ENCODE measurements at places on chromosomes 5 and 9.

GRCh38 chr5:72020161-72020983 is 86.9 kb upstream of the MAP1B start:
- H3K36me3 ChIP-seq: no peaks in the 10 kb centered on the region
- no peak for DNase-seq
- no peak overlapping the region for H3K27ac ChIP-seq

- no peak overlapping the region for H3K4me3 ChIP-seq
- no peaks in the 10 kb centered on the region for H3K36me3 ChIP-seq
- no peak overlapping the region for H3K27ac ChIP-seq
- DNase-seq: no peak
- H3K27me3 ChIP-seq: peaks cover 1% of the 10 kb centered on the region
- no peaks in the 10 kb centered on the region for H3K4me1 ChIP-seq
Measured at GRCh38 chr5:156474251-156474650, 147.3 kb downstream of the SGCD start.

GRCh38 chr5:138359621-138360020 is 7.1 kb downstream of the KDM3B start:
- peaks cover 19% of the 10 kb centered on the region for H3K4me1 ChIP-seq
- DNase-seq: no peak
- peaks cover 5% of the 10 kb centered on the region for H3K36me3 ChIP-seq

DNA sequence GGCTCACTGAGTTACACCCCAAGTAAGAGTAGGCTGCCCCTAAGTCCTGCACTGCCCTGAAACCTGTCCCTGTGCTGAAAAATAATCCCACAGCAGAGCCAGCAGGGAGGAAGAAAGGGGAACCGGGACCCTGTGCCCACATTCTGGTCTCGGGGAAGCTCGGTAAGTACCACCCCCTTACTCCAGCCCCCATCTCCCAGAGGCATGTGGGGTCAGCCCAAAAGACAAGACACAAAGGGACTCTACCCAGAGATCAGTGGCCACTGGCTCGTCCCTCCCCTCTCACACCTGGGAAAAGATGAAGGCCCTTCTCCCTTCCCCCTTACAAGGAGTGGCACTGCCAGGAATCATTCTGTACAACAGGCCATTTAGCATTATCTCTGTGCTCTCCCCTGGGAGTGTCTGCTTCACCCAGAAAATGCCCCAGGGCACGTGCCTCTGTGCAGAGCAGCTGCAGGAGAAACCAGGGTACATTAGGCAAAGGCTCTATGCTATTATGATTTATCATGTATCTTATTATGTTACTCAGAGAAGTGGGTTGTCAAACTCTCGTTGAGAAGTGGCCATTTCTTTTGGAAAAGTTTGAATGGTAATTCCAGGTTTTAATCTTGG is 71.3 kb downstream of the NDFIP1 start:
- DNase-seq: no peak
- no peak overlapping the region for H3K27ac ChIP-seq
- H3K4me1 ChIP-seq: no peaks in the 10 kb centered on the region
- no peak overlapping the region for H3K4me3 ChIP-seq

- H3K36me3 ChIP-seq: no peaks in the 10 kb centered on the region
- H3K27me3 ChIP-seq: peaks cover 3% of the 10 kb centered on the region
- no peak overlapping the region for H3K27ac ChIP-seq
- H3K4me3 ChIP-seq: no peak overlapping the region
Measured at GRCh38 chr9:38671372-38671731, 48.6 kb downstream of the FAM240B start.

- DNase-seq: peak; percentile 31
- peaks cover 36% of the 10 kb centered on the region for H3K27me3 ChIP-seq
- H3K4me3 ChIP-seq: no peak overlapping the region
- no peaks in the 10 kb centered on the region for H3K4me1 ChIP-seq
- H3K27ac ChIP-seq: no peak overlapping the region
Measured at GRCh38 chr5:173981185-173981761, 7.7 kb upstream of the C5orf47 start.

DNA sequence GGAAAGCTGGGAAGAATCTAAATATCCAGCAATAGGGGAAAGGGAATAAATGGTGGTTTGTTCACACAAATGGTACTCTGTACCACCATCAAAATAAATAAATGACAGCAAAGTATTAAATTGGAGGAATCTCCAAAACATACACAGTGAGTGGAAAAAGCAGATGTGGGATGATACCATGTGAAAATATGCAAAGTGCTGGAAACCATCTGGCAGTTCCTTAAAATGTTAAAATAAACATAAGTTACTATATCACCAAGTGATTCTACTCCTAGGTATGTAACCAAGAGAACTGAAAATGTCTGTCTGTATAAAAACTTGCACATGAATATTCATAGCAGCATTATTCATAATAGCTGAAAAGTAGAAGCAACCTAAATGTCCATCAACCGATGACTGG is 41.9 kb upstream of the TEX48 start:
- peak overlapping the region; percentile 78 for H3K27ac ChIP-seq
- H3K36me3 ChIP-seq: peaks cover 28% of the 10 kb centered on the region
- H3K4me3 ChIP-seq: no peak overlapping the region
- no peaks in the 10 kb centered on the region for H3K27me3 ChIP-seq

GRCh38 chr5:175686396-175686795 is 28.5 kb downstream of the HRH2 start:
- no peak overlapping the region for H3K4me3 ChIP-seq
- H3K36me3 ChIP-seq: peaks cover 65% of the 10 kb centered on the region
- no peak overlapping the region for H3K27ac ChIP-seq

- H3K4me1 ChIP-seq: no peaks in the 10 kb centered on the region
- no peak overlapping the region for H3K27ac ChIP-seq
- no peak overlapping the region for H3K4me3 ChIP-seq
- H3K36me3 ChIP-seq: no peaks in the 10 kb centered on the region
- no peaks in the 10 kb centered on the region for H3K27me3 ChIP-seq
Measured at GRCh38 chr5:81908771-81909170, 63.1 kb upstream of the ATG10 start.

- H3K36me3 ChIP-seq: no peaks in the 10 kb centered on the region
- H3K27me3 ChIP-seq: peaks cover 23% of the 10 kb centered on the region
- no peak for DNase-seq
- no peak overlapping the region for H3K27ac ChIP-seq
- peaks cover 14% of the 10 kb centered on the region for H3K4me1 ChIP-seq
- no peak overlapping the region for H3K4me3 ChIP-seq
Measured at GRCh38 chr5:128773378-128773777, 191.9 kb upstream of the SLC27A6 start.

DNA sequence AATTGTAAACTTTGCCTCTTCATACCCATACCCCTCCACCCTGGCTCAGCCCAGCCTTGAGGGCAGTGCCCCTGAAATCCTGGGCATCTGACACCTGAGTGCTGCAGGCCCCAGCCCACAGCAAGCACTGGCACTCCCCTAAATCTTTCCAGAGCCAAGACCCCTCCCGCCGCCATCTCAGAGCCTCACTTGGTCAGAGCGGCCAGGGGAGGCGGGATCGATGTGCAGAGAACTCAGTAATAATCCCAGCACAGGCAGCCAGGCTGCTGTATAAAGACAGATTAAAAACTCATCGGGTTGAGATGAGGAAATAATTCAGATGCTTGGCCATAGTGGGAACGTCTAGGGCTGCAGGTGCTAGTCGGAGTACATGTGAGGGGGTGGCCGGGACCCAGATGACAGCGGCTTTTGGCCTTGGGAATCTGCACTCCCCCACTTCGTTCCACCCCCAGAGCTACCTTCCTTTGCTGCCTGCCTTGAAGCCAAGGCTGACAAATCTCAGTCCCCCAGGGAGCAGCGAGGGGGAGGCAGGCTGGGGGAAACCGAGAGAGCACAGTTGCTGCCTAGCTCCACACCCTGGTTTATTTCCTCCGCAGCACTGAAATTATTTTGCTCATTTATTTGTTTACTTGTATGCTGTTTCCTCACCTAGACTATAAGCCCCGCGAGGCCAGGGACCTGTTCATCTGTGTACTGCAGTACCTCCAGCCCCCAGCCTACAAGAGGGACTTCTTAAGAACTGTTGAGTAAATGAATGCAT is 19.5 kb upstream of the ARAP3 start:
- no peak overlapping the region for H3K27ac ChIP-seq
- no peak for DNase-seq
- no peaks in the 10 kb centered on the region for H3K36me3 ChIP-seq
- peaks cover 47% of the 10 kb centered on the region for H3K27me3 ChIP-seq
- H3K4me1 ChIP-seq: peaks cover 18% of the 10 kb centered on the region

DNA sequence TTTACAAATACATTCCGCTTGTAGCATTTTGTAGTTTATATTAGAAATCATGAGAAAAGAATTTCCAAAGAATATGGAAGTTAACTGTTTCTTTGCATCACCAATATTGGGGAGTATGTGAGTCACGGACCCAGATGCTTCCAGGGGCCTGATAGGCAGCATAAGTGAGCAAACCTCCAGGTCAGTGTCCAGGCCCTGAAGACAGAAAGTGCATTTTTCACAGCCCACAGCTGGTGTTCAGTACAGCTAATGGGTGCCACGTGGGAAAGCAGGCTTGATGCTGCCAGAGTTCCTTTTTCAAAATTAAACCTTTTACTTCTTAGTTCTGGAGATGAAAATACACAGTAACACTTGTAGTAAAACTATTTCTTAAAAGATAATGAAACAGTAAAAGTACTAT is 454.4 kb upstream of the ACTBL2 start:
- DNase-seq: no peak
- no peak overlapping the region for H3K4me3 ChIP-seq
- no peaks in the 10 kb centered on the region for H3K27me3 ChIP-seq
- no peaks in the 10 kb centered on the region for H3K36me3 ChIP-seq

DNA sequence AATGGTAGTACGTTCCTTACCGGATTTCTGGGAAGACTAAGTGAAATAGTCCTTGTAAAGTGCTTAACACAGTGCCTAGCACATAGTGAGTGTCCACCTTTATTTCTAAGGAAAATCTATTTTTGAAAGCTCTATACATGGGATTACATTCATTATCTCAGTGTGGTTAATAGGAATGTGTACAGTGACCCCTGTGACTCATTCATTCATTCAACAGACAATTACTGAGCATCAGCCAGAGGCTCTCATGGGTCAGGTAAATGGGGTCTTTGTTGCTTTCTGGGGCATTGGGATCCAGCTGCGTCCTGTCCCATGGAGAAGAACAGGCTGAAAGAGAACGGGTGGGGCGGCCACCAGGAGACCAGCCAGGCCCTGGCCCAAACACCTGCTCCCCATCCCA is 226.2 kb upstream of the TBC1D2 start:
- H3K4me3 ChIP-seq: no peak overlapping the region
- H3K27ac ChIP-seq: no peak overlapping the region
- no peak for DNase-seq
- H3K27me3 ChIP-seq: peaks cover 10% of the 10 kb centered on the region

DNA sequence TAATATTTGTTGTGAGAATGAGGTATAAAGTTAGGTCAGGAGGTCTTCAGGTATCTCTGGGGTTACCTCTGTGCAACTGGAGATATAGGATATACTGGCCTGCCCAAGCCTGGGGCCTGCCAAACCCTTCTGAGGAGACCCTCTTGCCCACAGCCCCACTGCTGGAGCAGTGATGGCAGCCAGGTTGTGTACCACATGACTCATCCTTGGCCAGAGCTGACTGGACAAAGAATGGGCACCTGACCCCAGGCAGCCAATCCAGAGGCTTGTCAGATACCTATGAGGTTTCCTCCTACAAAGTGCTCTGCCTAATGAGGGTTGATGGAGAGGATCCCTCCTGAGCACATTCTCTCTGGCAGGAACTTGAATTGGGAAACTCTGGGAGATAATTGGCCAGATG is 56.1 kb upstream of the TBC1D2 start:
- H3K27me3 ChIP-seq: peaks cover 2% of the 10 kb centered on the region
- DNase-seq: no peak
- no peak overlapping the region for H3K27ac ChIP-seq

GRCh38 chr9:13146840-13147239 is 132.7 kb downstream of the MPDZ start:
- H3K4me3 ChIP-seq: no peak overlapping the region
- no peaks in the 10 kb centered on the region for H3K4me1 ChIP-seq
- no peaks in the 10 kb centered on the region for H3K36me3 ChIP-seq
- no peaks in the 10 kb centered on the region for H3K27me3 ChIP-seq

GRCh38 chr9:104775976-104776375 is 12.0 kb downstream of the NIPSNAP3B start:
- H3K27ac ChIP-seq: no peak overlapping the region
- H3K27me3 ChIP-seq: peaks cover 8% of the 10 kb centered on the region
- no peak for DNase-seq
- no peaks in the 10 kb centered on the region for H3K4me1 ChIP-seq

DNA sequence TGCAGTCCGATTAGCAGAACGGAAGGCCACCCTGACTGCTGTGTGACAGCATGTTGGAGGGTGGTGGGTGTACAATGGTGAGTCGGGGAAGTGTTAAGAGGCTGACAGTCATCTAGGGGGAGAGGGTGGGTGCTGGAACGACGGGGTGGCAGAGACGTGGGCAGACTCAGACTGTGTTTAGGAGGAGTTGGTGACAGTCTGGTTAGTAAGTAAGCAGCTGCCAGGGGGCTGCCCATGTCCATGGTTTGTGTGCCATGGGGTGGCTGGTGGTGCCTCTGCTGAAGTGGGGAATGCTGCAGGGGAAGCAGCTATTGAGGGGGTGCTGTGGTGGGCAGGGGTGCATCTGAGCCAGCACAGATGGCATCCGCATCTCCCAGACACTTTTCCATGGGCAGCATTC is 51.3 kb upstream of the BOD1 start:
- no peak overlapping the region for H3K27ac ChIP-seq
- no peaks in the 10 kb centered on the region for H3K4me1 ChIP-seq
- no peak for DNase-seq
- no peaks in the 10 kb centered on the region for H3K27me3 ChIP-seq

DNA sequence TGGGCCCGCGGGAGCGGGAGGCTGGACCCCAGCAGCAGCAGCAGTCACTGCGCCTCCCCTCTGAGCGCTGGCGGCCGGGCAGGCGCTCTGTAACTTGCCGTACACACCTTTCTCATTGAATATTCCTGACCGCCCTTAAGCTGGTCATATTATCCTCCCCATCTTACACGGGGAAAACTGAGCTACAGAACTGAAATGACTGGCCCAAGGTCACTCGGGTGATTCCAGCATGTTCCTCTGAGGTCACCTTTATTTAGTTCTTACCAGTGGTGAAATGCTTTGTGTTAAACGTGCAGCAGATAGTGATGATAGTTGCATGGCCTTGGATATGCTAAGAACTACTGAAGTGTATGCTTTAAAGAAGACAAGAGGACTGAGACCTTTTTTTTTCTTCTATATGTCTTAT is 607 bp downstream of the UQCRQ start:
- H3K4me3 ChIP-seq: peak overlapping the region; percentile 95
- H3K4me1 ChIP-seq: peaks cover 24% of the 10 kb centered on the region
- no peak for DNase-seq

DNA sequence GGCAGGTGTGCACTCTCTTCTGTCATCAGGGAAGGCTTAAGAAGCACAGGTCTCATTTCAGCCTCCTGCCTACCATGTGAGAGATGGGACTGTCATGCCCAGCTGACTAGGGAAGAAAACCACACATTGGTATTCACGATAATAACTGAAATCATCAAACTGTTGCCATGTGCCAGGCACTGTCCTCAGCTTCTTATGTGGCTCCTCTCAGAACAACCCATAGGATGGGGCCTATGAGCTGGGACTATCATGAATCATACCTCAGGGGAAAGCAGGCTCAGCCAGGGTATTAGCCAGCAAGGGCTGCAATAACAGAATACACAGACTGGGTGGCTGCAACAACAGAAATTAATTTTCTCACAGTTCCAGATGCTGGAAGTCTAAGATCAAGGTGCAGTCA is 3.3 kb downstream of the AFAP1L1 start:
- H3K36me3 ChIP-seq: no peaks in the 10 kb centered on the region
- no peak overlapping the region for H3K27ac ChIP-seq
- H3K4me3 ChIP-seq: no peak overlapping the region

- no peak overlapping the region for H3K4me3 ChIP-seq
- H3K36me3 ChIP-seq: no peaks in the 10 kb centered on the region
- DNase-seq: no peak
- H3K27me3 ChIP-seq: no peaks in the 10 kb centered on the region
- H3K4me1 ChIP-seq: no peaks in the 10 kb centered on the region
- no peak overlapping the region for H3K27ac ChIP-seq
Measured at GRCh38 chr9:9410736-9411135, 1202.1 kb downstream of the PTPRD start.
